ENCODE measurements at places on chromosomes 13 and 19.

- DNase-seq, result no peak
Measured at GRCh38 chr13:113854238-113855011, 9.5 kb downstream of the GAS6 start.

DNA sequence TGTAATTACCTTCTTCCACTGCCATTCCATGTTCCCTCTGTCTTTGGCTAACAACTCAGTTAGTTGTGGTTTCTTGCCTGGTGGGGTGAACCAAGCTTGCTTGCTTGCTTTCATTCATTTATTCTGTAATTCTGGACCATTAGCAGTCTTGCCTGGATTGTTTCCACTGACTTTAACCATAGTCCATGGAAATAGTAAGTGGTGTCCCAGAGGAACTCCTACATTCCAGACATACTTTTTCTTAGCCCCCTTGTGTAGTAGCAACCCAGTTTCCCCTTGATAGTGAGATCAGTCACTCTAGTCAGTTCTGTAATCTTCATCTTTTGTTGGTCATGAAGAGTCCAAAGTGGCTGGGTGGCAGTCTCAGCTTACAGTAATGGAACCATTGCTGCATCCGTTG lies 23.2 kb downstream of the PDS5B start:
- no peak for DNase-seq

DNA sequence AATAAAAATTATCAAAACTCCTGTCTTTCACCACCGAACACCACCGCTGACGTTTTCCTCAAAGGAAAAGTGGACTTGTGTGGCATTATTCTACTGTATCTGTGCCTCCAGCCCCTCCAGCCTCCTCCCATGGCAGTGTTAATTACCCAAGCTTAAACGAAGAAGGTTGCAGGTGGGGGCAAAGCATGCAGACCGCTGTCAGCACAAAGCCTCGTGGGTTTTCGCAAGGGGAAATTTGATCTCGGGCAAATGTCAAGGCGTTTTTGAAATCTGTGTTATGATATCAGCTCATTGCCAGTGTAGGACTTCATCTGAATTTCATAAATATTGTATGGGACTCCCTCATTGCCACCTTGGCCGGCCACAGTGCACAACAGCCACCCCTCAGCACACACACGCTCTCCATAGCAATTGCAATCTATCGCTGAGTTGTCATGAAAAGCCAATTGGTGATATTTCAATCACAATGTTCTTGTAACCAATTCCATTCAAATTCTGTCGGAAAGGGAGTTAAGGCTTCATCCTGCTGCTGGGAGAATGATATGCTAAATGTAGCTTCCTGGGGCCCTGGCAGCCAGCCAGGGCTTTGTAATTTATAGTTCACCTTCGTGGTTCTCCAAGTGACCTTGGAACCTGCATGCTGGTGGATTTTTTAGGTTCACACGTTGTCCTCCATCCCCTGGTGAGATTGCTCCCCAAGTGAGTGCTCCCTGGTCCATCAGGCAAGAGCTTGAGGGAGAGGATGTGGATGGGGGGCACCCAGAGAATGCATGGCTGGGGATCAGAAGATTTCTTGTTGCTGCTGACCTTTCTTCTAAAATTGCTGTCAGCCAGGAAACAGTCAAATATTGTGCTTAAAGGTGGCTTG lies 16.6 kb downstream of the CHST8 start:
- DNase-seq, result no peak

- DNase-seq, result no peak
Measured at GRCh38 chr19:10685210-10685609, 16.0 kb upstream of the QTRT1 start.

DNA sequence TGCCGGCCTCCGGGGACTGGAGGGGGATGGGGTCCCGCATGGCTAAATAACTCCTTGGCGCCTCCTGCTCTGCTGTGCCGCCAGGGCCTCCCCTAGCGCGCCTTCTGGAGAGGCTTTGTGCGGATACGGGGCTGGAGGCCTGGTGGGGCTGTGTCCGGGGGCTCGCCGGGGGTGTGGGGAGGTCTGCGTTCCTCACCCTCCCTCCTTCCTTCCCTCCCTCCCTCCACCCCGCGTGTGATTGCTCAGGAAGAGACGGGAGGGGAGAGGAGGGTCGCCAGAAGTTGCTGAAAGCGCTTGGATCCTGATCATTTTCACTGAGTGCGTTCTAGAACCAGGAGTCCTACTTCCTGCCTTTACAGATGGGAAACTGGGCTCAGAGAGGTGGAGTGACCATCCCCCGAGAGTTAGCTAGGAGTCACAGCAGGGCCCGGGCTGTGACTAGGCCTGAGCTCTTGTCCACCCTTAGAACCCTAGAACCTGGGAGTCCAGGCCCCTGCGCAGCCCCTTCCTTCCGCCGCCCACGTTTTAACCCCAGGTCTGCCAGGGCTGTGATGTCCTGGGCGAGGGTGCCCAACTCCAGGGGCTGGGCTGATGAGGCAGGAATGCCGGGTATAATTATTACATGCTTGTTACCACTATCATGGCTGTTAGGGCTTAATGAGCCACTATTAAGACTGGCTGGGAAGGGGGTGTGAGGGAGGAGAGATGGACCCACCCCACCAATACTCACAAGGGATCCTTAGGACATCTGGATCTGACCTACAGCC lies 782 bp upstream of the JUND start:
- DNase-seq, result no peak
